Large intestine (tissue), 12 donors: ENCODE measurements at places on chromosomes 5 and 9.

DNA sequence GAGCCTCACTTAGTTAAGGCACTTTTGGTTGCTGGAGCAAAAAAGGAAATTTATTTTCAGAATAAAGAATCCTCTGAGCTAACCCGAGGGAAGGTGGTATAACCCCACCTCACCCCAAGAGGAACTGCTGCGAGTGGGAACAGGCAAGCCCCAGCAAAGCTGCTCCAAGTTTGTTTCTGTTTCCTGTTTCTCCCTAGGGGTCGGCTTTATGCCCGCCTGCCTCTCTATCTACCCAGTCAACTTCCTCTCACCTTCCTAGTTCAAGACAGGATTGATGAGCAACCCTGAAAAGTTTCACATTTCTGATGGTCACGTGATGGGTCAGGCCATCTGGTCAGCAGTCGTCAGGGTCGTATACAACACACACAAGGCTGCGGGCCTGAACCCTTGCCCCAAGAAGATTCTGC is 31.1 kb downstream of the TRIO start:
- peak; percentile 47 for DNase-seq

- no peak for DNase-seq
Observed at GRCh38 chr9:86176468-86176867, 77.1 kb upstream of the GOLM1 start.

- no peak for DNase-seq
Observed at GRCh38 chr9:61674882-61675281, 485.0 kb downstream of the SPATA31A7 start.

DNA sequence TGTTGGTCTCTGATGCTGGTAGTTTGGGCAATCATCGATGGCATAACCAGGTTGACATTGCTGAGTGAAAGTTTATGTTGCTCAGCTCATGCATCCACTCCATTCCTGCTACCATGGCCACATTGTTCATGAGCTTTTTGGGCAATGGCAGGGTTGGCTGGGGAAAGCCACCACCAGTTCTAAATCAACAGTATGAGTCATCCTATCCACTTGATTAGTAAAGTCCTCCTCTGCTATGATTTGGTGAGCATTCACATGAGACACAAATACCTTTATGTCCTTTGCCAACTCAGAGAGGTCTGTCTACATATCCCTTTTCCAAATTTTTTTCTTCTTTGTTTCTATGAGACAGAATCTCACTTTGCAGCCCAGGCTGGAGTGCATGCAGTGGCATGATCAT is 129.7 kb upstream of the FBN2 start:
- DNase-seq = no peak

GRCh38 chr5:77645158-77645994 is 6.9 kb upstream of the OTP start:
- DNase-seq = no peak

DNA sequence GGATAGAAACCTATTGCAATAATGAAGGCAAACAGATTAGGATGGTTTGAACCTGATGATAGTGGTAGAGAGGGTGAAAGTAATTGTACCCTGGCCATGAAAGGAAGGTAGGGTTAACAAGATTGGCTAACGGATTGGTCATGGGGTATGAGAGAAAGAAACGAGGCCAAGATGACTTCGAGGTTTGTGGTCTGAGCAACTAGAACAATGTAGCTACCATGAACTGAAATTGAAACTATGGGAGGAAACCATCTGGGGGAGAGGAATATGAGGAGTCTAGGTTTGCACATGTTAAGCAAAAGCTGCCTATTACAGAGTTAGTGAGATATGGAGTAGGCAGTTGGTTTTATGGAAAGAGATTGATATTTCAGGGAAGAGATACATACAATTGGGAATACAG is 406.0 kb downstream of the PRELID2 start:
- no peak for DNase-seq

- DNase-seq = no peak
Observed at GRCh38 chr5:80408484-80409366, 861 bp downstream of the ZFYVE16 start.

- no peak for DNase-seq
Observed at GRCh38 chr9:74304598-74304997, 192.5 kb upstream of the RORB start.

DNA sequence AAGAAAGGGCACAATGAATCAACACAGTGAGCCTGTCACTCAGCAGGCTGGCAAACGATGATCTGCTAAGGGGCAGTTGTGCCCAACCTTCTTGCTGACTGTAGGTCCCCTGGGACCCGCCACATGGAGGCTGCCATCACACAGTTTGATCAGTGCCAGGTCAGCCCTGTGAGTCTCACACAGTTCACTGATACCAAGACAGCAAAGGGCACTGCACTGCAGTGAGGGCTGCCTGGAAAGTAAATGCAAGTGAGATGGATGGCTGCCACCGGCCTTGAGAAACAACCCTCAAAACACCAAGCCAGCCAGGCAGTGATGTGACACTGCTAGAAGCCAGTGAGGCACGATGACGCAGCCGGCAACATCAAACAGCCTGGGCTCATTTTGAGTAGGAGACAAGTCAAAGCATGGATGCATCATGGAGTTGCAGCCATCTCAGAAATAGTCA is 30.3 kb downstream of the FOXD1 start:
- no peak for DNase-seq

DNA sequence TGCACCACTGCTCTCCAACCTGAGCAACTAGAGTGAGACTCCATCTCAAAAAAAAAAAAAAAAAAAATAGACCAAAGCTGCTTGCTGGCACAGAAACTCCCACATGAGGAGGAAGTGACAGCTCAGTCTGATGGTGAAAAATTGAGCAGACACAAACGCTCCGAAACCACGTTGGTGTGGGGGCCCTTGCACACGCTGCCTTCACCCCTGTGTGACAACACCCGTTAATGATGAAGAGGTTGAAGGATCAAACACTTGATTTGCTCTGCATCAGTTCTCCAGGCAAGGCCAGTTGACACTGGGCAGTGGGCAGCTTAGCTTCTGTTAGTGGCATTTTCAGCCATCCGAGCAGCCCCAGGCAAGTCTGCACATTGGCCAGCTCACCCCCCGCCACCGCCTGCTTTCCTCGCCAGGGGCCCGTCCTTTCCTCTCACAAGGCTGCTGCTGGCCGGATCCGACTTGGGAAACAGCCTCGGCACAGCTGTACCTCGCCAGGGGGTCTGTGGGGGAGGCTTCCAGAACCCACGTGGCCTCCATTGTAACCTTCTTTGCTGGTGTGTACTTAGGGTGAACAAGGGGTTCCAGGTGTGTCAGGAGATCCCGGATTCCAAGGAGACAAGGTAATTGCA is 79.8 kb downstream of the COL27A1 start:
- no peak for DNase-seq

DNA sequence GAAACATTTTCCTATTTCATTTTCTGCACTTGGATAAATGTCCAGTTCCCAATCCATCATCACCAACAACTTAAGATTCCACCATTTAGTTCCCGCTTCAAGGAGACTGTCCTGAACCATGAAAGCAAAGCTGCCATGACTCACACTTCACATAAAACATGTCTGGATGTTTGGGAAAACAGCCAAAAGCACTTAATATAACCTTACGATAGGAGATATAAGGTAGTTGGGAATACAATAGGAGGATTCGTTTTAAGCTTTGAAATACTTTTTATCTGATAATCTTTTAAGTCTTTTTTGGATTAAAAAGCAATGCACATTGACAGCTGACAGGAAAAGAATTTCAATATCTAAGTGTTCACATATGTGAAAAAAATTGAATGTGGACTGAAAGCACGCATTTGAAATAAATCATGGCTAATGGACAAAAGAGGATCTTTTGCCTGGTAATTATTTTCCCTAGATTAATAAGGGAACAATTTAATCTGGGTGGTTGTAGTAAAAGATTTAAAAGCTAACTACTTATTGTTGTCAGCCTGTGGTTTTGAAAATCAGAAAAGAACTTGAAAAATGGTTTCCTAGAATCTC is 17.3 kb upstream of the TGFBI start:
- DNase-seq = no peak

DNA sequence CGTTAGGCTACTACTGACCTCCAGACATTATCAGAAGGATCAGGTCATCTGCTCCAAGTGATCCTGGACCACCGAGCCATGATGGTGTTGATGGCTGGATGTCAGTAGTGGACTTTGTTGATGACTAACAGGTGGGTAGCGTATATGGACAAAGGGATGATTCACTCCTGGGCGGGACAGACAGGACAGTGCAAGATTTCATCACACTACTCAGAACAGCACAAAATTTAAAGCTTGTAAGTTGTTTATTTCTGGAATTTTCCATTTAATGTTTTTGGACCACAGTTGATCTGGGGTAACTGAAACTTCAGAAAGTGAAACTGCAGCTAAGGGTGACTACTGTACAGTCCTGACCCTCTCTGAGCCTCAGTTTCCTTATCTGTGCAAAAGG is 12.7 kb downstream of the PDGFRB start:
- peak; percentile 47 for DNase-seq

- no peak for DNase-seq
Observed at GRCh38 chr9:83108208-83108607, 45.3 kb upstream of the RASEF start.

DNA sequence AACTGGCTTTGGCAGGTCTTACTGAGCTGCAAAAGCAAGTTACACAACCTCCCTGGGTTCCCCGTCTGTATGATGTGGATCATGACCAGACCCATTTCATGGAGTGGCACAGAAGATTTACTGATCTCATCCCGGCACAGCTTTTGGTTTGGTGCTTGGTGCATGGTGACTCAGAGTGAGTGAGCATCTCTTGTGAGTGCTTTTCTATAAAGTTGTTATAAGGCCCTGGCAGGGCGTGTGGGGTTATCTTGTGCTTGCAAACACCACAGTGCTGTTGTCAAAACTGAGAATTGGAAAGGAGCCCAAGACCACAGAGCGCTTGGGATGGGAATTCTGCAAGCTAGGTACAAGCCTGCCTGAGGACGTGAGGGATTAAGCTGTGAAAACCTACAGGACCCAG is 425.2 kb downstream of the GADD45G start:
- no peak for DNase-seq

DNA sequence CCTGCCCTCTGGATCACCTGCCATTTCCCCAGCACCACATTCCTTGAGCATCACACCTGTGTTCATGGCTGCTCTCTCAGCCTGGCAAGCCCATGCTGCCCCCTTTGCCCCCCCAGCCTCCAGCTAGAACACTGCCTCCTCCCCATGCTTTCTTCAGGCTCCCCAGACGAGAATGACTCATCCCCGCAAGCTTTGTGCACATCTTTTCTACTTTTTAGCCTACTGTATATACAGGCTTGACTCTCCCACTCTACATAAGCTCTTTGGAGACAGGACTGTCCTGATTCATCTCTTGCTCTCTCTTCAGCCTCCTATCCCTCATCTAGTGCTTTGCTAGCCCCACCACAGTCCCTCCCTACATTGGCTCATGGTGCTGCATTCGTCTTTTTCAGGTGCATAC is 19.9 kb upstream of the GLIPR2 start:
- DNase-seq = no peak

- no peak for DNase-seq
Observed at GRCh38 chr5:62273687-62274086, 32.3 kb upstream of the KIF2A start.

DNA sequence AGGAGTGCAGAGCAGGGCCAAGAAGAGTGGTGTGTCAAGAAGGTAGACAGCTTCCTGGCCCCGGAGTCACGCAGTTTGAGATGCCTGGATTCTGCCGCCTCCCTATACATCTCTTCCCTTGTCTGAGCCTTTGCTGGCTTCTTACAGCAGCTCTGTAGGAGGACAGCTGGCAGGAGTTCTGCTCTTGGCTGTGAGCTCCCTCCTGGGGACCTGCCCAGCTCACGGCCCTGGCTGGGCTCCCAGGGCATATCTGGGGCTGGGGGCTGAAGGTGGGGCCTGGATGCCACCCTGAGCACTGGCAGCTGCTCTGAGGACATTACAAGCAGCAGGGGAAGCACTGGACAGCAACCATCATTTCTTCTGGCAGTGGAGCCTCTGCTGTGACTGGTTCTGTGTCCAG is 786 bp upstream of the TSSK1B start:
- DNase-seq = no peak

- DNase-seq = no peak
Observed at GRCh38 chr9:69548681-69549080, 123.5 kb downstream of the APBA1 start.

DNA sequence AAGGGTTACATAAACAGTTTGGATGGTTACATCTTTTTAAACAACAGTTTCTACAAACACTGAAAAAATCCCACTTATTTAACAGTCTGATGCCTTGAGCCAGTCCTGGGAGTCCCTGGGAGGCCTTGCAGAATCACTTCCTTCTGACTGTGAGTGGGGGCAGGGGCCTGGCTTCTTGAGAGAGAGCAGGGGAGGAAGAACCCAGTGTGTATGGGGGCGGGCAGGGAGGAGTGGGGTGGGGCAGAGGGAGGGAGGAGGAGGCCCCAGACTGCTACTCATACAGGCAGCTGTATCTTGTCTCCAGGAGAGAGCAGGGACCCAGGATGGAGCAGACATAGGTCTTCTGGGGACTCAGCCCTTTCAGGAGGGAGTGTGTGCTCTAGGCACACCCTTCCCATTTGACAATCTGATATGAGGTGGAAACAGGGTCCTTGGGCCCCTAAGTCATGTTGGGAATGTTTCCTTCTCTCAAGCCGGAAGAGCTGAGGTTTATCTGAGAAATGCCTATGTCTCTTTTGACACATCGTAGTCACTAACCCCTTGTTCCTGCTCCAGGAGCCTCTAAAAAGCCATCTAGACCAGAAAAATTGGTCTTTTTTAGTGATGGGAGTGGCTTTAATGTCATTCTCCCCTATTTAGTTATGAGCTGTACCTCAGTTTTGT is 52.8 kb downstream of the IRF1 start:
- peak; percentile 82 for DNase-seq

DNA sequence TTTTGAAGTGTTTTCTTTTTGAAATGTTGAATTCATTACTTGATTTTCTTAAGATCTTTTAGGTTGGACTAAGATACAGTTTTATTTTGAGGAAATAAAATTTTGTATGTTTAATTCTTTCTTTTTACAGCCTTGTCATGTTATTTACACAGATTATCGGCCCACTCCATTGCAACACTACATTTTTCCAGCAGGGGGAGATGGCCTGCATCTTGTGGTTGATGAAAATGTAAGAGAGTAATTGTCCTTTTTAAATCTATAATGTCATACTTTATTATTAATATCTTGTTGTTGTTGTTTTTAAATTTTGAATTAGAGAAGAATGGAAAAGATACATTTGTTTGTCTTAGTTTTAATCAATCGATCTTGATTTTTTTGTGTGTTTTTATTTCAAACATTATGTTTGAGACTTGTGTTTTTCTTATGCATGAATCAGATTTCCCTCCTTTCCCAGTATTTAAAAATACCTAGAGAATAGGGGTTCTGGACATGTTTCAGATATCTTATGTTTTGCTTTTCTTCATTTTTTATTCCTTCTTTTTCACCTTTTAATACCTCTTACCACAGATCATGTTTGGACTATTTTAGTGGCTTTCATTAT is 36.7 kb downstream of the MTREX start:
- peak; percentile 18 for DNase-seq

GRCh38 chr9:19161257-19162025 is 34.1 kb upstream of the PLIN2 start:
- DNase-seq = peak; percentile 99

- no peak for DNase-seq
Observed at GRCh38 chr9:125629446-125629845, 77.6 kb downstream of the MAPKAP1 start.

DNA sequence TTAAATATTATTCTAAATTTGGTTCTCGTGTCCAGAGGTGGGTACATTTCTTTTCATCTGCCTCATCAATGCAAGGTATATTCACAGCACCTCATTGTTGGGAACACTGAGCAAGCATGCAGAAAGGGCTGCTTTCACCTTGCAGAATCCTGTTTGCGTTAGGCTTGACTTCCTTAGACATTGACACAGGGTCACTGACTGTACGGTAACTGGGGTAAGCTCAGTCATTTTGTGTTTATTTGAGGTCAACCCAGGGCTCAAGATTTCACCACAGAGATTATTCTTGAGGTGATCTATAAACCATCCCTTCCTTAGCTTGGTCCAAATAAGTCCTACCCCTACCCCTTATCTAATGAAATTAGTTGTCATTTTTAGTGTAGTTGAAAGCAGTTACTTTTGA is 1.7 kb upstream of the PTPDC1 start:
- no peak for DNase-seq
